ENCODE measurements at places on chromosomes 13 and 19. TPM values are rescaled to one million over a fixed set of nuclear protein-coding genes. Genes with fewer than 3 reads are reported as not detected.

The FUT2 gene
- total RNA-seq: not detected

The EXOC3L2 gene
- not detected for total RNA-seq

The ZNF285 gene
- not detected for total RNA-seq

DNA sequence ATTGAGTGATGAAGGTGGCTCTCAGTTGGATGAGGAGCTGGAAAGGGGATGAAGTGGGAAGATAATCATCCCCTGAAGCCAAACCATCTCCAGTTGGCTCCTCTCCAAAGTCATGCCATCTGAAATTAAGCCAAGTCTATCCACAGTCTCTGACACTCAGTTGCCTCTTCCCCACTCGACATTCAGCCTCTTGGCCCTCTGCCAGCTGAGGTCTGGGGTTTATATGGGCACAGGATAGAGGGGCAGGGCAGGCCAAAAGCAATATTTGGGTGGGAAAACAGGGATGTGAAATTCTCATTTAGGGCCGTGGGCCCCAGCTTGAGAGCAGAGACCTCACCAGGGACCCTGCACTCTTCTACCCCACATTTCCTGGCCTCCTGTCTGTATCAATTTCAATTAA, 85.9 kb downstream of the SLITRK1 start:
- DNase-seq: no peak

The C1QTNF9 gene
- not detected for total RNA-seq

The PEX11G gene
- total RNA-seq: not detected

The ELSPBP1 gene
- total RNA-seq: not detected

The TJP3 gene
- total RNA-seq: 2.3 TPM

The WDR88 gene
- not detected for total RNA-seq

- DNase-seq: no peak
These were observed 111.3 kb downstream of the ZDHHC20 start for GRCh38 chr13:21347753-21348318.

DNA sequence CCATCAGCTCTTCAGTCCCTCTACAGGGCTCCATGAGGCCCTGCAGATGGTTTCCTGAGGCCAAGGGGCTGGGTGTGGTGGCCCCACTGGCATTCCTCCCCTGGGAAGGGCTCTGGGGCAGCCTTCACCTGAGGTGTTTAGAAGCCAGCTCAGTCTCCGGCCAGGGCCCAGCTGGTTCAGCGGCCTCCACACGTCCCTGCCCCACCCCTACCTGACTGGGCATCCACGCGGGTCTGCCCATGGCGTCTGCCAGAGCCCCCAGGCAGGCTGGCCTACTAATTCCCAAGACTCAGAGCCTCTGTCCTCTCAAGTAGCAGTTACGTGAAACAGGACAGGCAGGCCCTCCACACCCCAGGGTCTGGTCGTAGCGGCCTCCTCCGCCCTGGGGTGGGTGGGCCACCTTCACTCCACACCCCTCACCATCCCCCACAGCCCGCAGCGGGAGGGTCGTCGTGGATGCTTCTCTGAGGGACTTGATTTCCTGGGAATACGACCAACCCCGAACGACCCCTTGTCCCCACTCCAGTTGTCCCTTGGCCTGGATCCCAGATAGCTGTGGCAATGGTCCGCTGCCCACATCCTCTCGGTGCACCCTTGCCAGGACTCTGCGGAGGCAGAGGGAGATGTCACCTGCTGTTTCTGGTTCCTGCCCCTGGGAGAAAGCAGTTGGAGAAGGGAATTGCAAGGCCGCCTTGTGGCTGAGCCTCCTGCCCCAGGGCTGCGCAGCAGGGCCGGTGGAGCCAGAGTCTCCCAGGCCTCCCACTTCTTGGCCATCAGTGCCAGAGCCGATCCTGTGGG, 24.3 kb downstream of the CAPN12 start:
- no peak for DNase-seq

DNA sequence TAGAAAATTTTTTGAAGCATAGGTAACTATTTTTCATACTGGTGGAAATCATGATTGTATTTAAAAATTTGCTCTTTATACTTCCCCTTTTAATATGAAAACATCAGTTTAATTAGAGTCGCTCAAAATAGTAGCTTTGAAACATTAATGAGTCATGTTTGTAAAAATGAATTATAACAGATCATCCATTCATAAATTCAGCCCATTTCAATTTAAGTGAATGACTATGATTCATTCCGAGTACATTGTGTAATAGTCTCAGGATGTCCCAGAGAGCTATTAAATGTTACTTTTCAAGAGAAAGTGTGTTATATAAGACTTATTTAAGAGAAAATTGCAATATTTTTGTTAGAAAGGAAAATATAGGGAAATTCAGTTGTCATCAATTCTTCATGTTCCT, 111.0 kb downstream of the FNDC3A start:
- DNase-seq: no peak

The GSX1 gene
- not detected for total RNA-seq

The KIR2DL3 gene
- not detected for total RNA-seq

GRCh38 chr13:97535614-97536013, 101.6 kb downstream of the RAP2A start:
- DNase-seq: no peak

DNA sequence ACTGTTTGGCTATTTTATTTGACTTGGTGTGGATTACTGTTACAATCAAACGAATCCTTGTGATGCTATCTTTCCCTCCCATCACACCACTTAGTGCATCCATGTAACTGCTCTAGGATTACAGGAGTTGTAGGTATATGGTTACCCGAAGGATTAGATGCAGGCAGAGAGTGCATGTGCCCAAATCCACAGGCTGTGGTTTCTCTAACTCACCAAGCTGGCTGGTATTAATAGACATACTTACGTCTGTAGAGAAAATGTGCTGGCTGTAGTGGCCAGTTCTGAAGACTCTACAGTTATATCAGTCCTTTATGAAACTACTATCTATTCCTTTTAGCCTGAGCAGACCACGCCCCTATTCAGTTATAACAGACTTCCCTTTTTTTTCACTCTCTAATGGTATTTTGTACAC, 1.1 kb upstream of the HMGB1 start:
- DNase-seq: peak; percentile 81

The OR7G3 gene
- total RNA-seq: not detected

GRCh38 chr19:6476155-6476895, 5.3 kb downstream of the DENND1C start:
- peak; percentile 93 for DNase-seq

GRCh38 chr13:99384468-99384867, 77.3 kb upstream of the GPR183 start:
- DNase-seq: no peak

DNA sequence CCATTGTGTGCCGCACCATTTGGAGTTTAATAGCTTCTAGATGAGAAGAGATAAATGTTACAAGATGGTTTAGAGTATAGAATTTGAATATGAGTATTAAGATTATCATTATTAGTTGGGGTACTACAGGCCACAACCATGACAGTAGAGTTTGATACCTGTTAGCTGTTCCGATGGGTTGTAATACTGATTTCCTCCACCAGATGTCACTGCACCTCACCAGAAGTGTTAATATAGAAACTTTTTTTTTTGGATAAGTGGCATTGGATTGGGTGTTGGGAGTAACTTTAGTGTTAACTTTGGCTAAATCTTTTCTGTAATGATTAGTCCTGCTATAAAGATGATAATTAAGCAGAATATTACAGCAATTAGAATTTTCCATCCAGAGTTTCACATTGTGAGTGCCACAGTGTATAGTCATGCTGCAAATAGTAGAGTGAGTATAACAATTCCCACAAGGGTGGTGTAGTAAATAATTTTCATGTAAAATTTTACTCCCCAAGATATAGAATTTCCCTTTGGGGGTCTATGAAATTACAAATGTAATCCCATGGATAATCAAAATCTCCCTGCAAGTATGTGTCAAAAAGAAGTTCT, 56.3 kb downstream of the PSG3 start:
- DNase-seq: peak; percentile 33

The DCT gene
- total RNA-seq: not detected

DNA sequence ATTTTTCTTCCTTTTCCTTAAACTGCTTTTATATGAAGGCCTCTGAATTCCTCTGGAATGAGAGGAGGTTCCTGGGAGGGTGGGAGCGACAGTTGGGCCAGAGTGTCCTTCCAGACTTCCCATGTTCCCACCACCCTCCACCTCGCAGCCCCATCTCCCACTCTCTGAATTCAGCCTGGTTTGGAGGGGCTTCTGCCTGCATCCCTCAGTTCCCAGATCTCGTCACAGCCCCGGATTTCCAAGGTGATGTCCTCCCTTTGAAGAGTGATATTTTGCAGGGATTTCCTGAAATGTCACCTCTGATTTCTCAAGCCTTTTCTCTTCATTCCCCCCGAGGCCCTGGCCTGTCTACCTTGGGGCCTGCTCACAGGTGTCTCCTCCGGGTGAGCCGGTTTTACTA, 16.7 kb upstream of the SLC7A9 start:
- DNase-seq: no peak

- no peak for DNase-seq
These were observed 37.3 kb upstream of the UBL3 start for GRCh38 chr13:29887686-29888085.

- no peak for DNase-seq
These were observed 3.1 kb downstream of the MAST3 start for GRCh38 chr19:18100710-18101109.

GRCh38 chr13:67390462-67391086, 160.4 kb upstream of the PCDH9 start:
- no peak for DNase-seq

- peak; percentile 44 for DNase-seq
These were observed 3.2 kb upstream of the GSX1 start for GRCh38 chr13:27789153-27789494.

DNA sequence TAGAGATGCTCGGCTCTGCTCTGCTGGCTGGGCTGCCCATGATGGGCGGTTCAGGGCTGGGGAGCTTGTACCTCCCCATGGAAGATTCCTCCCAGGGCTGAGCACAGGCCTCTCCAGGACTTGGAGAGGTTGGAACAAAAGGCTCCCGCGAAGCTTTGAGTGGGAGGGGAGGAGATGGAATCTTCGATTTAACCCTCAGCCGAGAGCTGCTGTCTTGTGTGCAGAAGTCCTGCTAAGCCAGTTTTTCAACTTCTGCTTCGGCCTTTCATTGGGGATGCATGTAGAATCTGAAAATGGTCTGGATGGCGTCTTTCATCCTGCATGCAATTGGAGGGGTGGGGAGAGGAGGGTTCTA, 163.3 kb downstream of the KDM4B start:
- DNase-seq: no peak

DNA sequence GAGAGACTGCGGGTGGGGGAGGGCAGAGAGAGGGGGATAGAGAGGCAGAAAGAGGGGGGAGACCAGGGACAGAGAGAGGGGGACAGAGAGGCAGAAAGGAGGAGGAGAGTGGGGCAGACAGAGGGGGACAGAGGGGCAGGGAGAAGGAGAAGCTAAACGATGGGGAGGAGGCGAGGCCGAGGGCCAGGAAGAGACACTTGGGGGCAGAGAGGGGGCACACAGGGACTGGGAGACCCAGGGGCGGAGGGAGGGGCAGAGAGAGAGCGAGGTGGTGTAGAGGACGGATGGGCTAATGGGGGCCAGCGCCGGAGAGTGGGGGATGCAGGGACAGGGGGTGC, 666 bp downstream of the MEIS3 start:
- DNase-seq: no peak

DNA sequence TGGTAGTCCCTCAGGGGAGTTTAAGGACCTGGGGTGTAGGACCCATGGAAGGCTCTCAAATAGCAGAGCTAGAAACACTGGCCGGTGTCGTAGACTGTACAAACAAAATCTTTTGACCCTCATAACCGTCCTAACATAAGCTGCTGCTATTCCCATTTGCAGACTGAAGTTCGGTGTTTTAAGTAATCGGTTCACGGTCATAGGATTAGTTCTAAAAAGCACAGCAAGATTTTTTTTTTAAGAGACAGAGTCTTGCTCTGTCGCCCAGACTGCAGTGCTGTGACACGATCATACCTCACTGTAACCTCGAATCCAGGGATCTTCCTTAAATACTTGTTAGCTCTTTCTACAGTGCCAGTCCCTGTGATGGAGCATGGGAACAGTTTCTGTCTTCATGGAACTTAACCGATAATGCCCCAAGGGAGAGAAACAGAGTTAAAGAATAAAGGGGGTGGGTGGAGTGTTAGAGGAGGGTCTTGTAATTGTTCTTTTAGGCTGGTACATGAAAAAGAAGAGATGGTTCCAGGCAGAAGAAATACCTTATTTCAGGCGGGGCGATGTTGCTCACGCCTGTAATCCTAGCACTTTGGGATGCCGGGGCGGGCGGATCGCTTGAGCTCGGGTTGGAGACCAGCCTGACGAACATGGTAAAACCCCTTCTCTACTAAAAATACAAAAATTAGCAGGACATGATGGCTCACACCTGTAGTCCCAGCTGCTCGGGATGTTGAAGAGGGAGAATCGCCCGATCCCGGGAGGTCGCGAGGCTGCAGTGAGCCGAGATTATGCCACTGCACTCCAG, 475 bp upstream of the ZC3H4 start:
- DNase-seq: no peak
